ENCODE measurements at places on chromosomes 11 and 22.

- peak; percentile 8 for DNase-seq
Measured at GRCh38 chr11:14124886-14125285, 162.4 kb downstream of the SPON1 start.

DNA sequence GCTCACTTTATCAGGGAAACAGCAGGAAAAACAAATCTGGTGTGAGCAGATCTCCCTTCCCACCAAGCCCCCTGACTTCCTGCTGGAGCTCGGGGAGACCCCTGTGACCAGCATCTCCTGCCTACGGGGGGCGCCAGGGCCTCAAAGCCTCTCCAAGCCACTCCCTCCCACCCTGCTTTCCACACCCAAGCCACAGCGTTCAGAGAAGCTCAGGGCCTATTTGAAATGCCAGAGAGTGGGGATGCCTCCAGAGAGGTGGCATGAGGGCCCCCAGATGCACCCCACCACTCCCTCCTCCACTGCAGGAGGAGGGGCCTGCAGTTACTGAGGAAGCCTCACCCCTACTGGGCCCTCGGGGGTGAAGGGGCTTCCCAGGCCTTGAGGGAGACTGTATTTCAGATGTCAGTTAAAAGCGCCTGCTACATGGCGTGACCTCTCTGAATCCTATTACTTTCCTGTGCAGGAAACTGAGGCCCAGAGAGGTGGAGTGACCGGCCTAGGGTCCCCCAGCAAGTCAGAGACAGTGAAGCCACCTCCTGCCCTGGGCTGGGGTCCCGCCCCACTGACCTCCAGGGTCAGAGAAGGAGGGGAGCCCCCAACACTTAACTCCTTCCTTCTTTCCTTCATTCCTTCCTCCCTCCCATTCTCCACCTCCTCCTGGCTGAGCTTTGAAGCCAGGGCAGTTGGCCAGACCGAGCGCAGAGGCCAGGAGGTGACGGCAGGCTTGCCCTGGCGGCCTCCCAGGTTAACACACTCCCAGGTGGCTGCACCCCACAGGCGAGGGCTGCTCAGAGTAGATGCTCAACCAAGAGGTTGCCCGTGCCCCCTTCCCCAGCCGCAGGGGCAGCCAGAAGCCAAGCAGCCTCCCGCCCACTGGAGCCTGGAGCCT is 6.0 kb upstream of the CDKN1C start:
- DNase-seq = no peak

GRCh38 chr11:101474666-101475065 is 109.1 kb downstream of the TRPC6 start:
- DNase-seq = no peak

- no peak for DNase-seq
Measured at GRCh38 chr11:93843906-93844305, 6.5 kb downstream of the VSTM5 start.

- DNase-seq = no peak
Measured at GRCh38 chr11:2137202-2138067, 1.8 kb downstream of the IGF2 start.

DNA sequence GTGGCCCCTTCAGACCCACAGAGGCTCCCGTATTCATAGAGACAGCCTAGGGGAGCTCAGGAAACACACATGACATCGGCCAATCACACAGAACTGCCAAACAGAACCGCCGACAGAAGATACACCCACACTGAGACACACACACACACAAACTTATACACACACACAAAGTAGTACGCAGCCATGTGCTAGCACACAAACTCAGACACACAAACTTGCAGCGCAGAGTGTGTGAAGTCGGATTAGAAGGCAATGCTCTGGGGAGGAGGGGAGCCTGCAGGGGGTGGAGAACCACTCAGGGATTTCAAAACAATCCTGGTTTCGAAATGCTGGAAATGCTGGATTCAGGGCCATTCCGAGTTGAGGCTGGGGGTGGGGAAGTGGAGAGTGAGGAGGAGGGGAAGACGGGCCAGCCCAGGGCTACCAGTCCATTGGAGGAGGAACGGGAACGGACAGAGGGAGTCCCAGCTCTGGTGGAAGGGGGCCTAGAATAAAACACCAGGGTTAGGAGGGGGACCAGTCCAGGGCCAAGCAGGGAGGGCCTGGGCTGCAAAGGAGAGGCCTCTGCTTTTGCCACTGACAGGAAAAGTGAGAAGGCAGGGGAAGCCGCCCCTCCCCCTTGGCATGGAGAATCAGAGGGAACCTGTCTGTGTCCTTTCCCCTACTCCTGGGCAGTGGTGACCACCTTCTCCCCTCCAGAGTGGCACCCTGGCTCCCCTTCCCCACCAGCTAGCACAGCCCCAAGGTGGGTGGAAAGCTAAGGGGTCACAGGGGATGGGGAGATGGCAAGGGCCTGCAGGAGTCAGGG is 4.4 kb downstream of the BCL9L start:
- no peak for DNase-seq

- no peak for DNase-seq
Measured at GRCh38 chr22:39359659-39360195, 9.9 kb downstream of the SYNGR1 start.

DNA sequence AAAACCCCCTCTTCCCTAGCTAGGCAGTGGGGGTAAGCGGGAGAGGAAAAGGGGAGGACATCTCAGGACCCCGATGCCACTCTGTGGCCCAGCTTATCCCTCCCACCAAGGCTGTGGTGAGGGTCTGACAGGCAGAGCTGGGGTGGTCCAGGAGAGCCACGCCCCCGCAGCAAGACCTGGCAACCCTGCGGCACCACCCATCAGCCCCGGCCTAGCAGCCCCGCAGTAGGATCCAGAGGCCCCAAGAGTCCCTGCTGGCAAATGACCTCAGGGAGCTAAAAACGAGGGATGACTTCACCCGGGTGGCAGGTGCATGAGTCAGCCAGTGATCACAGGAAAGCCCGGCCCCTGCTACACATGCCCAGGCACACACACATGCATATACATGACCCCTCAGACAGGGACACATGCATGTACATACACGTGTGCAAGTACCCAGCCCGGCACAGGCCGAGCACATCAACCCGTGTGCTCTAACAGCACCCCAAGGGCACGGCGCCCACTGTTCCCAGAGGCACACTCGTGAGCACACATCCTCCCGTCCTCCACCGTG is 32.3 kb downstream of the ARVCF start:
- DNase-seq = no peak

- DNase-seq = no peak
Measured at GRCh38 chr11:86869966-86870570, 69.7 kb downstream of the PRSS23 start.
